B cell (primary cell): ENCODE measurements at places on chromosomes 12 and 14.

DNA sequence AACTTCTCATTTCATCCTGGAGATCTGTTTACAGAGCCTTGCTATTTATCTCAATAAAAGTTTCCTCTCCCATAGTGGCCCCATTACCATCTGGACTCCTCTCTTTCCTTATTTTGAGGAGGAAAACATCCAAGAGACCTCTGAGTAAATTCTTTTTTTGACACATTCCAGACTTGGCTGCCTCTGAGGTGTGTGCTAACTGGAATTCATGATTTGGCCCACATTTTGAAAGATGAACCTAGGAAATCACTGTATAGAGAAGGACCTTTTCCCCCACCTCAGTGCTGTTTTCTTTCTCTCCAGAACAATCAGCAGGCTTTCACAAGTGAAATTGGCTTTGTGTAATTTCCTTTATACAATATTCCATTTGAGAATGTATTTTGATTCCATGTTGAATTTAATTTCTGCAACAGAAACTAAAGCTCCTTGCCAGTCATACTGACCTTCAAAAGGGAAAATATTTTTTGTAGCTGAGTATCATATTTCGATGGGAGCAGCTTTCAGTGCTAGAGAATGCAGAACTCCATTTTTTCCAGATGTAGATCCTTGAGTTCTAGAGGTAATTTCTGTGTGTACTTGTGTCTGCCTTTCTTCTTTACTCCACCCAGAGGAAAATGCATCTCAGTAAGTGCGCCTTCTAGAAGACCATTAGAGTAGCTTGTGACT lies 244.9 kb upstream of the RGS6 start:
- peaks cover 74% of the 10 kb centered on the region for H3K36me3 ChIP-seq
- H3K4me3 ChIP-seq: no peak overlapping the region
- H3K27me3 ChIP-seq: no peaks in the 10 kb centered on the region
- no peak for DNase-seq
- H3K27ac ChIP-seq: no peak overlapping the region
- no peaks in the 10 kb centered on the region for H3K4me1 ChIP-seq

GRCh38 chr12:93242154-93242972 lies 135.4 kb upstream of the NUDT4 start:
- peaks cover 31% of the 10 kb centered on the region for H3K4me1 ChIP-seq
- no peaks in the 10 kb centered on the region for H3K36me3 ChIP-seq
- no peak overlapping the region for H3K4me3 ChIP-seq

- no peak overlapping the region for H3K27ac ChIP-seq
- peaks cover 9% of the 10 kb centered on the region for H3K4me1 ChIP-seq
- DNase-seq: no peak
These were observed 24.3 kb downstream of the GEMIN2 start for GRCh38 chr14:39138440-39138839.

- DNase-seq: no peak
- H3K27ac ChIP-seq: no peak overlapping the region
- no peaks in the 10 kb centered on the region for H3K27me3 ChIP-seq
- no peaks in the 10 kb centered on the region for H3K36me3 ChIP-seq
- no peak overlapping the region for H3K4me3 ChIP-seq
- H3K4me1 ChIP-seq: no peaks in the 10 kb centered on the region
These were observed 28.4 kb downstream of the HSPB8 start for GRCh38 chr12:119207063-119207560.

- H3K27me3 ChIP-seq: peaks cover under 1% of the 10 kb centered on the region
- H3K27ac ChIP-seq: no peak overlapping the region
- DNase-seq: peak; percentile 63
- no peak overlapping the region for H3K4me3 ChIP-seq
- peaks cover 7% of the 10 kb centered on the region for H3K4me1 ChIP-seq
- H3K36me3 ChIP-seq: peaks cover 16% of the 10 kb centered on the region
These were observed 14.3 kb downstream of the MCRS1 start for GRCh38 chr12:49553512-49554088.

GRCh38 chr12:10243818-10244520 lies 31.3 kb downstream of the GABARAPL1 start:
- H3K27ac ChIP-seq: no peak overlapping the region
- no peaks in the 10 kb centered on the region for H3K36me3 ChIP-seq
- peak; percentile 19 for DNase-seq
- H3K4me1 ChIP-seq: peaks cover 10% of the 10 kb centered on the region
- H3K4me3 ChIP-seq: no peak overlapping the region
